Pancreas (tissue), 10 donors: ENCODE measurements at places on chromosomes 1 and 21.

GRCh38 chr1:50332941-50333594, 90.2 kb downstream of the DMRTA2 start:
- peak; percentile 65 for DNase-seq

DNA sequence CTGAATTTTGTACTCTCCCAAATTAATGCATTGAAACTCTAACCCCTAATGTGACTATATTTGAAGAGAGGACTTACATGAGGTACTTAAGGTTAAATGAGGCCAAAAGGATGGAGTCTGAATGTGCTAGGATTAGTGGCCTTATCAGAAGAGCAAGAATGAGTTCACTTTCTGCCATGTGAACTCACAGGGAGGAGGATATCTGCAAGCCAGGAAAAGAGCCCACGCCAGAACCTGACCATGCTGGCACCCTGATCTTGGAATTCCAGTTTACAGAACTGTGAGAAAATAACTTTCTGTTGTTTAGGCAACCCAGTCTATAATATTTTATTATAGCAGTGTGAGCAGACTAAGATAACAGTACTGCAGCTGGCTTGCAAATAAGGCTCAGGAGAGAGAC, 12.2 kb upstream of the FASLG start:
- no peak for DNase-seq

GRCh38 chr1:201759194-201759815, 69.7 kb upstream of the IPO9 start:
- DNase-seq: no peak

- DNase-seq: no peak
These were observed 4.1 kb downstream of the NTRK1 start for GRCh38 chr1:156864796-156865195.

- no peak for DNase-seq
These were observed 11.6 kb downstream of the DPYD start for GRCh38 chr1:97909266-97909665.

- peak; percentile 11 for DNase-seq
These were observed 65.9 kb downstream of the LAMC1 start for GRCh38 chr1:183089025-183089639.

DNA sequence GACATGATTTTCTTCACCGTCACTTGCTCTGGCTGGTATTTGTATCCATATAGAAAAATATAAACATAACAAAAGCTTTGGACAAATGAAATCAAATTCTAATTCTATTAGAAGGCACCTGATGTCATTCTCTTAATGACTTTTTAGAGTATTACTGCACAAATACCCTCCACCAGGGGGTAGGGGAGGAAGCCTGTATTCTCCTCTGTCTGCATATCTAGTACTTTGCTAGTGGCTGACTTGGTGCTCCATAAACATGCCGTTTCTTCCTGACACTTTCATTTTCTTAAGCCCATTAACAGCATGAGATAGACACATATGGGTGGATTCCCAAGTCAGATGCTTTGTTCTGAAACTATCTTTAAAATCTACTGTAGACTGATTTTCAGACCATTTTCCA, 20.6 kb upstream of the KCNJ15 start:
- no peak for DNase-seq

GRCh38 chr1:101239095-101240040, 2.5 kb downstream of the S1PR1 start:
- DNase-seq: no peak

- DNase-seq: no peak
These were observed 15.2 kb downstream of the KIRREL1 start for GRCh38 chr1:158008630-158009029.

GRCh38 chr21:18409579-18409978, 6.0 kb upstream of the TMPRSS15 start:
- no peak for DNase-seq

DNA sequence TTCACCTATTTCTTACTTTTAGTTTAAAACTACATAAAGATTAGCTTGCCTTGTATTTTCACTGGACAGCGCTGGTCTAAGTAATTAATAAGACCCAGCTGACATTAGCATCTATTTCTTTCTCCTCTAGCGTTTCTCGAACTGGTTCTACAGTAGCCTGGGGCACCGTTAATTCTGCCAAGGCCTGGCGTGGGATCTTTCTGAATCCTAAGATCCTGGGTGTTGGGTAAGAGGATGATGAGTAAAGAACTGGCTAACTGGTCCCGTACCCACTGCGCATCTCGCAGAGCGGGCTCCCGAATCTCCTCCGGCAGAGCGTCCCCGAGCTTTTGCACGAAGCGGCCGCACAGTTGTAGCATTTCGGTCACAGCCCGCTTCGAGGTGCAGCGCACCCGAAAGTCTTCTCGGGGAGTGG, 309 bp downstream of the NSL1 start:
- no peak for DNase-seq

GRCh38 chr1:240667351-240667750, 55.4 kb upstream of the GREM2 start:
- no peak for DNase-seq

DNA sequence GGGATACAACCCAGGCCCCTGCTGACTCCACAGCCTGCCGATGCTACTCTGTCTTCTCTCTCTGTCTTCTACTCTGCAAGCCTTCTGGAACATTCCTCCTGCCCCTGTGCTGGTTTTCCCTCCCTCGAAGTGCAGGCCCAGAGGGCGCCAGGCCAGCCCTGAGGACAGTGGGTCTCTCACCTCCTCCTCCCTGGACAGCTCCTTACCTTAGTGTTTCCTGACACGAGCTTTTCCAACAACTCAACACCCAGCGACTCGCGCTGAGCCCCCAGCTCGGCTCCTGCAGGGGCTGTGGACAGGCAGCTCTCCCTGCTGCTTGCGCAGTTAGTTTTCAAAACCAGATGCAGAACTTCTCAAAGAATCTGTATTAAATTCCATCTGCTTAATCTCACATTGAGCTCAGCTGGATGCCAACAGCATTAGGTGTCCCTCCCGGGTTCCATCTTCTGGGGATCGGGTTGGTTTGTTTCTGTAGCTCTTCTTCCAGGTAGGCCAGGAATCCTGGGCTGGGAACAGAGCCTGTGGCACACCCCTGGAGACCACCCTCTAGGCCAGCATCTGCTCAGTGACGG, 54.2 kb downstream of the PTPRU start:
- DNase-seq: no peak

DNA sequence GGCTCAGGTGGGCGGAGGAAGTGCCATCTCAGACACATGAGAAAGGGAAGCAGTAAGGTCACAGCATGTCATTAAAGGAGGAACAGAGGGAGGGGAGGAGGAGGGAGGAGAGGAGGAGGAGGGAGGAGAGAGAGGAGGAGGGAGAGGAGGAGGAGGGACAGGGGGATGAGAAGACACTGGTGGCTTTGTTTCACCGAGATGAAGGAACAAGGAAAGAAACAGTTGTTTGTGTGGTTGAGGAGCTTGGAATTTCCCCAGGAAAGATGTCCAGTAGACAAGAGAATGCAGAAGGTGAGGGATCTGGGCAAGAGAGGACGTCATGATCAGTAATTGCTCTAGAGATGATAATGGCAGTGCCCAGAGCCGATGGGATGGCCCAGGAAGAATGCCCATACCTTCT, 97.7 kb downstream of the AJAP1 start:
- DNase-seq: no peak

DNA sequence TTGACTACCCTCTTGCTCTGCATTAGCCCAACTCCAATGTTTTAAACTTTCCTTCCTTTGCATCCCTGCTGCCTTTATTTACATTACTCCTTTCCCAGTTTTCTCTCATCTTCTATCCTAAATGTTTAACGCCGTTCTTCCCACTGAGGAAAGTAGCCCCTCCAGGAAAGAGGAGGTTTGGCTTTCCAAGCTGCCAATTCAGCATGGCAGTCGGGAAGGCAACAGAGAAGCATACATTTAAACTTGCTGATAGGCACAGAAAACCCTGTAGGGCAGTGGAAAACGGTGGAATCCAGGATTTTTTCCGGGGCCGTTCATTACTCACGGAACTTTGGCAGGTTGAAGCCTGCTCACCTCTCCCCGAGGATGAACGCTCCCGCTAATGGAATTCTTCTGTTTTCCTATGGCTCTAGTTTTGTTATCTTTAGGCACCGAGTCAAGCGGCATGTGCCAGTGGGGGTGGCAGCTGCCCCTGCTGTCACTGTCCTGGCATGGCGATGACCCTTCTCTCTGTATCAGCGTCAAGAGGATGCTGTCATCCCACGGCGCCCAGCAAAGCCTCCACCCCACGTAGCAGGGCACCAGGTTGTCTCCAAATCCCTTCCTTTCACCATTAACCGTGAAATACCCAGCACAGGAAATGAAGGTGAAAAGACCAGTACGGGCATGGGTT, 48.3 kb downstream of the ZBTB18 start:
- no peak for DNase-seq

DNA sequence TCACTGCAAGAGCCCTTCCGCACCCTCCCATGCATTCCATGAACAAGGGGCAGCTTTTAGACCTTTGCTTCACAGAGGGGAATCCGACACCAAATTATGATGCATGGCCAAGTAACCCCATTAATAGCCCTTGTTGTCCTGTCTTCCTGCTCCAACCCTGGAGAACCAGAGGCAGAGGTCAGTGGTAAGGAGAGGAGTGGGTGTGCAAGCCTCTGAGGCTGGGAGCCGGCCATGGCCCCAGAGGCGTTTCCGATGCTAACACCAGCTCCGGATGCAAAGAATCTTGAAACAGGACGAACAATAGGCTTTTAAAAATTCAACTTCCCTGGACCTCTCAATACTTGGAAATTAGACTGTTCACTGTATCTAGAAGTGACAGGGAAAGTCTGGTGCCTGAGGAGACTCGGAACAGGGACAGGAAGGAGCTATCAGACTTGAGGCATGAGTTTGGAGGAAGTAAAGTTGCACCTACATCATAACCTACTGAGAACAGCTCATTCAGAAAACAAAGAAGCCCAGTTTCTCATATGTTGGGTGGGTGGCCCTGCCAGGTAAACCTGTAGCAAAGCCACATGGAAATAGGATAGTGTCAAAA, 101.2 kb upstream of the ERG start:
- no peak for DNase-seq

DNA sequence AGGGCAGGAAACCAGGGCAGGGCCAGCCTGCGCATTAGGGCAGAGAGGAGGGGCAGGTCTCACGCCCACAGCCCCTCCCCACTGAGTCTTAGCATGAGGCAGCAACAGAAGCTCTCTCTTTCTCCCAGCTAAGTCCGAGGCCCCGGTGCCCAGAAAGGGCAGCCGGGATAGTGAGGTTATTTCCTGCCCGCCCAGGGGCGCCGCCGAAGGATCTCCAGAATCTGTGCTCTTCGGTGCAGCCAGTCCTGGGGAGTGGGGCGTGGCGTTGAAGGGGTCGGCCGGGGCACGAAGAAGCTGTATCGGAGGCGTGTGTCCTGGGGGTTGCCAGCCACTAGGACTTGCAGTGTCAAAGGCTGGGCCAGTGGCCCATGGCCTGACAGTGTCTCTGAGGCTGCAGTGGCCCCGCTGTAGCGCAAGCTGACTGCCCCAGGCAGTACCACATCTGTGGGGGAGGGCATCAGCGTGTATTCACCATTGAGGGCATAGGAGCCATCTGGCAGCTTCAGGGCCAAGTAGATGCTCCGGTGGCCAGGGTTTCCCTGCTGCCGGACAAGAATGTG, 7.8 kb downstream of the ADAMTS4 start:
- no peak for DNase-seq

GRCh38 chr1:155931332-155932038, 2.7 kb downstream of the KHDC4 start:
- no peak for DNase-seq

DNA sequence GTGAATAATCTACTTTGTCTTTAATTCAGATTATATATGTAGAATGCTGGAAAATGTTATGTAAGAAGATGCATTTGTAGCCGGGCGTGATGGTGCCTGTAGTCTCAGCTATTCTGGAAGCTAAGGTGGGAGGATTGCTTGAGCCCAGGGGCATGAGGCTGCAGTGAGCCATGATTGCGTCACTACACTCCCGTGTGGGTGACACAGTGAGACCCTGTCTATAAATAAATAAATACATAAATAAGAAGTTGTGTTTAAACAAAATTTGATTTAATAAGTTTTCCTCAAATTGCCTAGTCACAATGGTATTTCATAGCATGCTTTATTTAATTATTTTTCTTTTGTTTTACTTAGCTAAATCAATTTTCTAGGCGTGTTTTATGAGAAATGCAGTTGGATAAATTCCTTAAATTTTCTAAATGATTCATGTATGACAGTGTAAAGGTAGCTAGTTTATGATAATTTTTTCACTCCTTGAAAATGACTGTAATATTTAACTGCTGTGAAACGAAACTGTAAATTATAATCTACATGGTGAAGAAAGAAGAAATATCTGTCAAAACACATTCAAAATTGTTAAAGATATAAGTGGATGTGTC, 232.6 kb downstream of the SRGAP2C start:
- DNase-seq: no peak

- DNase-seq: no peak
These were observed 6.4 kb downstream of the AVPR1B start for GRCh38 chr1:206110820-206111219.

DNA sequence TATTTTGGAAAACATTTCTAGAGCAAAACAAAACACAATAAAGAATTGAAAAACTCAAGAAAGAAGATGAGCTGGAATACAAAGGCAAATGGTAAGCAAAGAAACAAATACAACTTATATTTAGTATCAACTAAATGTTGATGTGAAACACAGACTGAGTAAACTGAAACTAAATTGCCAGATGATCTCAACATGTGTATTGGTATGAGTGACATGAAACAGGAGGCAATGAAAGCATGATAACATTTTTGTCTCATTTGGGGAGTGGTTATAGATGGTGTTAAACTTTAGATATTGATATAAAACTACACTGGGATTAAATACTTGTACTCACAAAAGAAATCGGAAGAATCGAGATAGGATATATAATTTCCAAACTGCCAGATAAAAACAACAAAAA, 805.6 kb upstream of the CXADR start:
- DNase-seq: no peak

- peak; percentile 70 for DNase-seq
These were observed at the start of gene NPR1 for GRCh38 chr1:153678519-153679336. TSS of gene NPR1 (plus strand) at chr1:153678688. CDS start at chr1:153679109, 421 bp downstream.

- DNase-seq: peak; percentile 96
These were observed 101.8 kb downstream of the NFIA start for GRCh38 chr1:61184040-61184713.

DNA sequence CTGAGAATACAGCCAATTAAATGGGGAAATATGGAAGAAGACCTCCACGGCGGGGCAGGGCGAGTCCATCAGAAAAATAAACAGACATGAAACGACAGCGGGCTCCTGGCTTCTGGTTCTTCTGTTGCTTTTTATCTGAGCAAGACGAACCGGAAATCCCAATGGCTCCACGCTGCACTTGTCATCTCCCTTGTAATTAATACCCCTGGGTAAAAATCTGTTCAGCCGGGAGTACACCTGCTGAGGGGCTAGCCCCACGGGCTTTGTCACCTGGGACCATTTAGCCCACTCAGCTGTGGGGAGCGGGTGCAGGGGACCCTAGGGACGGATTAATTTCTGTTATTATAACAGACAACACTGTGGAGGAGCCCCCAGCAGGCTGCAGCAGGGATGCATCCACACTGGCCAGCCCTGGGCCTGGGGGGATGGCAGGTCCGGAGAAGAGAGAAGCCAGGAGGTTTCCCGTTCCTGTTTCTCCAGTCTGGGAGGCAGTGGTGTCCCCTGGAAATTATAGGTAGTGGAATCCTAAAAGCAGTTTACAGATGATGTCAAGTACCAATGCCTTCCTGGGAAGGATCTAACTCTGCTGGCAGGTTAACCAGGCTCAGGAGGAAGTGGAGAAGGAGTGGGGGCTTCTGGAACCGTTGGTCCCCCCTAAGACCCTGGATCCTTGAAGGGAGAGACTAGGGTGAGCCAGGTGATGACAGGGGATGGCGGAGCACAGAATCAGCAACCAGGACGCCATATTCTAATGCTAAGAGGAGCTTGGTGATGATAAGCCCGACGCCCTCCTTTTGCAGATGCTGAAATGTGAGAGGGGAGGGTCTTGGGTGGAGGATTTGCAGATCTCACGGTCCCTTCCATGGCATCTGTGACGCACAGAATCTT, 566.1 kb downstream of the PTPRU start:
- DNase-seq: no peak

- no peak for DNase-seq
These were observed 2.5 kb downstream of the PRDX6 start for GRCh38 chr1:173479649-173480048.
